T-helper 2 cell (primary cell): ENCODE measurements at places on chromosomes 2 and 18.

GRCh38 chr18:69787825-69788547, 159.7 kb downstream of the CD226 start:
- no peak for DNase-seq

DNA sequence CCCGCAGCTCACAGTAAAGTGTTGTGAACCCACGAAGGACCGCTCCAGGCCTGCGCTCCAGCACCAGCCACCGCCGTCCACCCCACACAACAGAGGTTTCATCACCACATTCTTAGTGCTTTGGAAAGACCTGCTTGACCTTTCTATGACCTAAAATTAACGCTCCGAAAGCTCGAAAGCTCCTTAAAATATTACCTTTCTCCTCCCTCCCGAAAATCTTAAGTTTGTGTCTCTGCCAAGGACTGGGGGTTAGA, 149.2 kb downstream of the TWIST2 start:
- no peak for DNase-seq

GRCh38 chr2:217939629-217940245, 63.1 kb downstream of the TNS1 start:
- no peak for DNase-seq

DNA sequence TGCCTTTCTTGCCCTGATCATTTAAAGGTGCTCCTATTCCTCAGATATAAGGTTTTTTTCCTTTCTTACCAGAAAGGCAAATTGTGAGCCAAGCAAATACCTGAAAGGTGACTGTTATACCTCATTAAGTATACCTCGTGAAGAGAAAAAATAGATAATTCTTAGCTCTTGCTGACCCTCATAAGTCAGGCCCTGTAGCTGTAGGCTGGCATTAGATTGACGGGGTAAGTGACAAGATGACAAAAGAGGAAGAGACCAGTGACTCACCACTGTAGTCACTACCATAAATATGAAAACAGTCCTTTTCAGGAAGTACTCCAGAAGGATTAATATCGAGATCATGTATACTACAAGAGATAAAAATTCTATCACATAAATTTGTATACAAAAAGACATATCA, 104.6 kb downstream of the PTPN4 start:
- no peak for DNase-seq

GRCh38 chr18:36279001-36279400, 18.5 kb upstream of the FHOD3 start:
- no peak for DNase-seq

DNA sequence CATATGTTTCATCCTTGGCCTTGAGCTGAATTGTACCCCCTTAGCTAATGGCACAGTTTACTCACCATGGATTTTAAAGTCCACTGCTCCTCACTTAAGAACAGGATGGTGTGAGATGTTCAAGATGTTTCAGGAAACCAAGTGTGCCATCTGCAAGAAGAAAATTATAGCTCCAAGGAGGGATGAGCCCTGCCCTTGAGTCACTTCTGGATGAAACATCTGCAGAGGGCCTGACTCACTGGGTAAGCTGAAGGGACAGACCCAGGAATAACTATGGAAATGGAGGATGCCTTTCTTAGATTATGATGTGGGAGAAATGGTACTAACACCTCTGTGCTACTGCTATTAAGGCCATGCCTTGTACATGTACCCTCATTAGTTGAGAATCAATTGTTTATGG, 6.4 kb downstream of the MARS2 start:
- no peak for DNase-seq

GRCh38 chr18:63084219-63084618, 235.3 kb downstream of the BCL2 start:
- DNase-seq = no peak

GRCh38 chr2:156563994-156564753, 128.0 kb downstream of the GPD2 start:
- DNase-seq = no peak

DNA sequence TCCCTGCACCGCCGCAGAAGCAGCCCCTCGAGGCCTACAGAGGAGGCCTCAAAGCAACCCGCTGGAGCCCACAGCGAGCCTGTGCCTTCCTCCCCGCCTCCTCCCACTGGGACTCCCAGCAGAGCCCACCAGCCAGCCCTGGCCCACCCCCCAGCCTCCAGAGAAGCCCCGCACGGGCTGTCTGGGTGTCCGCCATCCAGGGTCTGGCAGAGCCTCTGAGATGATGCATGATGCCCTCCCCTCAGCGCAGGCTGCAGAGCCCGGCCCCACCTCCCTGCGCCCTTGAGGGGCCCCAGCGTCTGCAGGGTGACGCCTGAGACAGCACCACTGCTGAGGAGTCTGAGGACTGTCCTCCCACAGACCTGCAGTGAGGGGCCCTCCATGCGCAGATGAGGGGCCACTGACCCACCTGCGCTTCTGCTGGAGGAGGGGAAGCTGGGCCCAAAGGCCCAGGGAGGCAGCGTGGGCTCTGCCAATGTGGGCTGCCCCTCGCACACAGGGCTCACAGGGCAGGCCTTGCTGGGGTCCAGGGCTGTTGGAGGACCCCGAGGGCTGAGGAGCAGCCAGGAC, 31.2 kb downstream of the GPC1 start:
- DNase-seq = no peak

DNA sequence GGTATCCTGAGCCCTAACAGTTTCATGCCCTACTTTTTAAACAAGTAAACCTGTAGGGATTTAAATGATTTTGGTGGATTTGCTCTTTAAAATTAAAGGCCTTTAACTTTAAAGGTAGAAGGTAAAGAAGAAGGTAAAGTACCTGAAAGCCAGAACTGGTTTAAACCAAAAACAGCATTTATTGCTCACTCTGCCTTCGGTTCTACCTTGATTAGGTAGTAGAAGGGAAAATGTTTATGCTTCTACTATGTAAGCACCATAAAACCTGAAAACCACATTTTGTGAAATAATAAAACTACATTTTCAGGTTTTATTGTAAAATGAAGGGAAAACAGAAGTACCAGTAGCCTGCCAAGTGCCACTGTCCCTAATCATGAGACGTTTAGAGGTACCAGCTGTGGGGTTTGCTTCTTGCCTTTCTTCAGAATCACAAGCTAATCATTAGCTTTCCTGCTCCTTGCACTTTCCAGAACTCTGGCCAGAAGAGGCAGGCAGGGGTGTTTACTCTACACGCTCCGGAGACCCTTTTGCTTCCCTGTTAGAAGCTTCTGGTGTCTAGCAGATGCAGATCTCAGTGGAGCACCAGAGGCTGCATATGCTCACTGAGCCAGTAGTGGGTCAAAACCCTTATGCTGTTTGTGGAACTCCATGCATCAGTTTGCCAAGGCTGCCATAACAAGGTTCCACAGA, 33.3 kb downstream of the RPIA start:
- DNase-seq = no peak

DNA sequence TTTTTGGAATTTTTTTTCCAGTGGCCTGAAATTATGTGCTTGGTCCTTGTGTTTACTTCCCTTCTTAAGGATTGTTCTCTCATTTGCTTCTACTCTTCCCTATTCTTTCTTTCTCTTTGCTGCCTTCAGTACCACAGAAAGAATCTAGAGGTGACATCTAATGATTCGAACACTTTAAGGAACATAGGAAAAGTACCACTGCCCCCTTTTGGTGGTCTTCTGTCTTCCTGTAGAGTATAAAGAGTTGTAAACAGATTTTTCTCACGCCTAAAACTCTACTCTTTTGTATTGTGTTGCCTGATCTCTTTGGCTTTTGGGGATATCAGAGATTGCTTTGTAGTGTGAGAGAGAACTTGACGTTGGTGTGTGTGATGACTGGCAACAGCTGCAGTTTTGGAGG, 7.0 kb upstream of the SCTR start:
- DNase-seq = no peak

GRCh38 chr2:172928756-172929155, 146.9 kb upstream of the MAP3K20 start:
- DNase-seq = no peak

- no peak for DNase-seq
Measured at GRCh38 chr2:3741867-3742602, 38.7 kb downstream of the DCDC2C start.

DNA sequence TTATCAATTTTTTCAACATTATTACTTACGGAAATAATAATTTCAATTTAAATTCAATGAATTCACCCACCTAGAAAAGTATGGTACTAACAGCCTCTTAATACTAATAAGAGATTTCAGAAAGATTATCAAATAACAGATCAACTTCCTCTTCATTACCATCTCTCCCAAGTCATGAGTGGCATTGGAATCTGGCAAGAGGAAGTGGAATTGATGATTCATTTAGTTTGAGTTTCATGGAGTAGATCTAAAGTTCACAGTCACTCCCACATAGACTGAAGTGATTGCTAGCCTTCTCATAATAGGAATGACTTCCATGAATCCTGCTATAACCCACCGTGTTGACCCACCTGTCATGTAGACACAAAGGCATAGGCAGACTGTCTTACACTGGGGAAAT, 77.7 kb upstream of the WDR75 start:
- no peak for DNase-seq

- no peak for DNase-seq
Measured at GRCh38 chr18:49398331-49398730, 62.1 kb downstream of the DYM start.

DNA sequence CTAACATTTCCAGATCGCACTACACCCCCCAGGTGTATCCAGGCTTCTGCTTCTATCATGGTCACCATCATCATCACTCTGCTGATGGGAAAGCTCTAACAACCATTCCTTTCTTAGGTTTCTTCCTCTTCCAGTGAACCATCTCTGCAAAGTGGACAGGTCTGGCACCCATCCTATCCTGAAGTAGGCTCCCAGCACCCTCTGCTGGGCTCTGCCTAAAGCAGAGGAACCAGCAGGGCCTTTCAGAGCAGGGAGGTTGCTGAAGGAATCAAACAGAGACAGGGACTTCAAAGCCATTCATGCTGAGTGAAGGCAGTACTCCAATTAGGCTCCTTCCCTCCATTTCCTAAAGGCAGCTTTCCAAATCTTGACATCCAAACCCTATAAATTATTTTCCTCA, 27.2 kb upstream of the SATB2 start:
- DNase-seq = no peak

DNA sequence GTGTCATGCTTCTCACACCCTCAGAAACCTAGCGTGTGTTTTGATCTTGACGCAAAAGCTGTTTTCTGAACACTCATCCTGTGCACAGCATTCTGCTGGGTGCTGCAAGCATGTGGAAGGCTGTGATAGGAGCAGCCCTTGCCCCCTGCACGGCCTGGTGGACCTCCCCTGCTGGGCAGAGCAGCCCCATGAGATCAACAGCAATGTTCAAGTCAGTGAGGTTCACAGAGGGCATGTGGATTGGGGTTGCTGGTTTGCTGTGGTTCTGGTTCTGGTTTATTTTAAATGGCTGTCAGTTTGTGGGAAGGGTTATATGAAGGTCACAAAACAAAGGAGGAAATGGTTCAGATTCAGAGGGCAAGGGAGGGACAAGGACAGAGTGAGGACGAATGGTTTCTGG, 71.3 kb downstream of the SOWAHC start:
- DNase-seq = peak; percentile 14

- DNase-seq = no peak
Measured at GRCh38 chr2:20516291-20516645, 69.4 kb downstream of the RHOB start.

DNA sequence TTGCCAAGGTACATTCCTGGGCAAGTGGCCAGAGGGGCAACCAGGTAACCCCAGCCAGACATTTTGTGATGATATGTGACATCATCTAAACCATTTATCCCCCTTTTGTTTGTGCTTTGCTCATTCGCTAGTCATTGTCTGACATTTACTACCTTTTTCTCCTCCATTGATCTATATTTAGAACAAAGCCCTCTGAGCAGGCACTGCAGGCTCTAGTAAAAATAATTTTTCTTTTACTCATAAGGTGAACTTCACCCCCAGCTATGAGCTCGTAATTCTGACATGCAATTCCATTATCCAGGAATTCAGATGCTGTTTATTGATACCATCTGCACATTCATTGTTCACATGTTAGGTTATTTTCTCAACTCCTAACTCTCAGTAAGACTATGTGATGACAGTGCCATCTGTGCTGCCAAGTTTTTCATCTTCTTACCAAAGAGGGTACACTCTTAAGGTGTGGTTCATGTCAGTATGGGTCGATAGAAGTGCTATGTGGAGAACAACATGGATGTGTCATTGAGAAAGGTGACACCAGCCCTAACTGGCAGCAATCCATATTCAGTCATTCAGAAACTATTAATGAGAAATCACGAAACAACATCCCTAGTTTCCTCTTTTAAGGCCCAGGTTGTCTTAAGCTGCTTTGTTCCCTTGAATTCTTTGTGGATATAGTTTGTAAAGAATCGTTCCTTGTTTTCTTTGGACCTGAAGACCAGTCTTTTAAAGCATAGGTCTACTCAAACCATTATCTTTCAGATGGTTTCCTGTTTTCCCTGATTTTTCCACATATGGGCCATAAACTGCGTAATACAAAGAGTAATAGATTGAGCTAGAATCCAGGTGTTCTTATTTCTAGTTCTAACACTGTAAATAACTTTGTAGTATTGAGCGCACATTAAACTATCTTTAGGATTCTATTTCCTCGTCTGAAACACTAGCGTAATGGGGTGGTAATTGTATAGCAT, 978.1 kb upstream of the CDH2 start:
- DNase-seq = no peak

GRCh38 chr2:23542230-23542789, 157.3 kb downstream of the KLHL29 start:
- no peak for DNase-seq

DNA sequence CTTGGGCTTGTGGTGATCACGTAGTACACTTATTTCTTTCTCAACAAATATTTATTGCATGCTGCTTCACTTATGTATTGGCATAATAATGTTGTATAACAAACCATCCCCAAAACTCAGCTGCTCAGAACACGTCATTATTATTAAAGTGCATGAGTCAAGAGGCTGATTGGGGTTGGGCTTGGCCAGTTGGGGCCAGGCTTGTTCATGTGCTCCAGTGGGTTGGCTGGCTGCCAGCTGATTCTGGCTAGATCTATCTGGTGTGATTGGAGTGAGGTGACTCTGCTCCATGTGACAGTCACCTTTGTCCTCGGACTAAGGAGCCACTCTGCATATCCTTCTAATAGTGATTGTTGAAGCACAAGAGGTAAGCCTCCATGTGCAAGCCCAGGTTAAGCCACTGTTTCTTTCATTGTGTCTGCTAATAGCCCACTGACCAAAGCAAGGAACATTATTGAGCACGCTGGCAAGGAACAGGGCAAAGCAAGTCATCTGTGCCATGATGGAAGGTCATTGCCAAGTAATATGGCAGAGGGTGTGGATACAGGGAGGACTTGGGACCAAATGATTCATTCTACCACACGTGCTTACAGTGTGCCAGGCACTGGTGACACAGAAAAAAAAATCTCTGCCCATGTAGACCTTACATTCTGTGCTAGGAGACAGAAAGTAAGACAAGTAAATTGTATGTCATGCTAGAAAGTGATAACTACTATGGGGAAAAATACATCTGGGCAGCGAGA, 63.3 kb upstream of the TMEM182 start:
- DNase-seq = no peak

GRCh38 chr2:69095305-69095704, 82.3 kb downstream of the ANTXR1 start:
- no peak for DNase-seq

DNA sequence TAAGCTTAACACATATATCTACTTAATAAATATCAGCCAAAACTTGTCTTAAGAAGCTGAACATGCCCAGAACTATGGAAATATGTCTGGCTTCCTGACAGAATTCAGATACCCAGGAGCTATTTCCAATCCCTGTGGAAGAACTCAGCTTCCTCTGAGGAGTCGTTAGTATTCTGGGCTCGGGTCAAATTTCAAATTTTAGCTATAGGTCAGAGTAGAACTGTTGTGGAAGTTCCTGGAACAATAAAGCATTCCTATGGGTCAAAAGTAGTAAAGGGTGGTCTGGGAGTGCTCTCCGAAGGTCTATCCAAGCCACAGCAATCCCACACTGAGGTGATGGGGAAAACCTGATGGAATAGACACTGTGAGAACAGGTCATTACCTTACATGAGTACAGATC, 342.7 kb upstream of the CHST9 start:
- DNase-seq = no peak

- peak; percentile 46 for DNase-seq
Measured at GRCh38 chr2:43777306-43777926, 3.6 kb downstream of the DYNC2LI1 start.
